Lung (tissue), 17 donors: ENCODE measurements at places on chromosomes 12 and 14. TPM values are rescaled to one million over a fixed set of nuclear protein-coding genes. Genes with fewer than 3 reads are reported as not detected.
A peak's percentile ranks its signal among the peaks of the same experiment; 100 is the strongest.

RPL36AL gene
- total RNA-seq, result 117 TPM

- H3K27me3 ChIP-seq, result no peaks in the 10 kb centered on the region
- H3K4me3 ChIP-seq, result no peak overlapping the region
- no peak overlapping the region for H3K27ac ChIP-seq
- peaks cover 38% of the 10 kb centered on the region for H3K4me1 ChIP-seq
- no peak for DNase-seq
These were observed 2.6 kb downstream of the ELK3 start for GRCh38 chr12:96196781-96197180.

GRCh38 chr14:99075771-99076375 lies 196.1 kb downstream of the BCL11B start:
- H3K4me3 ChIP-seq, result no peak overlapping the region
- H3K4me1 ChIP-seq, result no peaks in the 10 kb centered on the region
- no peak overlapping the region for H3K27ac ChIP-seq
- H3K27me3 ChIP-seq, result no peaks in the 10 kb centered on the region
- DNase-seq, result no peak

ACSM4 gene
- not detected for total RNA-seq

- peaks cover 5% of the 10 kb centered on the region for H3K4me1 ChIP-seq
- H3K27ac ChIP-seq, result no peak overlapping the region
- no peaks in the 10 kb centered on the region for H3K27me3 ChIP-seq
- no peak overlapping the region for H3K4me3 ChIP-seq
- peaks cover 9% of the 10 kb centered on the region for H3K36me3 ChIP-seq
These were observed 30.8 kb upstream of the SOCS2 start for GRCh38 chr12:93541578-93542225.

DNA sequence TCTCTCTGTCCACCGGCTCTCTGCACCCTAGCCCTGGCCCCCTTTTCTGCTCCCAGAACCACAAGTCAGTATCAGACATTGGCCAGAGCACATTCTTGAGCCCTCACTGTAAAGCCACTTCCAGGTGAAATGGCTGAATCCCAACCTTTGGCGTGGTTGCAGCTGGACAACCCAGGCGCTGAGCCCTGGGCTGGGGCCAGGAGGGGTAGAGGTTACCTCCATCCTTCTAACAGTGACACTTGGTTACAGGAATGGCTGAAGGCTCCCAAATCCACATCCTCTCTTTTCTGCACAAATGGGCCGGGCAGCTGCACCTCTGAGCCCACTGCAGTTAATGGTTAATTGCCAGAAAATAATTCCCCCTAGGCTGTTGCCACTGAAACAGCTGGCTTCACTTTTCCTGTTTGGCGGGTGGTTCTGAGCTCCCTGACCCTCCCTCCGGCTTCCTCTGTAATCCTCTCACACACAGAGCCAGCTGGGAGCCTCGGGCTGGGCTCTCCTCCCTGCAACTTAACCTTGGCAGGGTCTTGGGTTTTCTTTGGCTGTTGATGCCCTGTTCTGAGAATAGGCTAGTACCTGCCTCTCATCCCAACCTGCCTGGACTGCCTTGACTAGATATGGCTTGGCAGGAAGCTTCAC lies 44.1 kb downstream of the TSPAN11 start:
- peaks cover 11% of the 10 kb centered on the region for H3K4me1 ChIP-seq
- no peak overlapping the region for H3K27ac ChIP-seq
- no peak overlapping the region for H3K4me3 ChIP-seq
- DNase-seq, result peak; percentile 72
- H3K27me3 ChIP-seq, result no peaks in the 10 kb centered on the region
- no peaks in the 10 kb centered on the region for H3K36me3 ChIP-seq

CDK4 gene
- 105 TPM for total RNA-seq

PTPRO gene
- total RNA-seq, result 11.7 TPM

DNA sequence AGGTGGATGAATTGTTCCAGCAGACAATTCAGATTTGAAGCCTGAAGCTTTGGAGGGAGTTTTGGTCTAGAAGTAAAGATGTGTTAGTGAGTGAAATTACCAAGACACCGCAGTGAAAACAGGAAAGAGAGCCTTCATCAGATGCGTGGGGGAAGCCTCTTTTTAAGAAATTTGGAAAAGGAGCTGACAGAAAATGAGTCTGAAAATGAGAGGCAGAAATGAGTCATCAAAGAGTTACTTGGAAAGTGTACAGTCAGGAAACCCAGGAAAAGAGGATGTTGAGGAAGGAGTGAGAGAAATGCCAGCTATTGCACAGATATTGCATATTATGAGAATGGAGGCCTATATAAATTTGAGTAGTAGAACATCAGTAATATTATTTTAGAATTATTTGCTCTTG lies 520.7 kb downstream of the NRXN3 start:
- no peak for DNase-seq
- H3K4me3 ChIP-seq, result no peak overlapping the region
- no peak overlapping the region for H3K27ac ChIP-seq
- H3K4me1 ChIP-seq, result no peaks in the 10 kb centered on the region
- no peaks in the 10 kb centered on the region for H3K27me3 ChIP-seq

DNA sequence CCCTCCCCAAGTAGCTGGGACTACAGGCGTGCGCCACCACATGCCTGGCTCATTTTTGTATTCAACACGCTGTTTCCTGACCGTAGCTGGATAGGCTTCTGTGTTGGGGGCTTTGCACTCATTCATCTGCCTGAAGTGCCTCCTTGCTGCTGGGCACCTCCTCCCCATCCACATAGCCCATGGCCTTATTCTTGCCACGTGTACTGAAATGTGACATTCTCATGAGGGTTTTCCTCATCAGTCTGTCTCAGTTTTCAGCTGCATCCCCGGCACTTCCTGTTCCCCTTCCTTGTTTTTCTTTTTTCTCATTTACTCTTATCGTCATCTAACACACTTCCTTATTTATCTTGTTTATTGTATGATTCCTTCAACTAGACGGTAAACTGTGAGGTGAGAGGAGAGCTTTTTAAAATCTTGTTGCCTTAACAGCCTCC lies 36.6 kb downstream of the RCOR1 start:
- no peaks in the 10 kb centered on the region for H3K27me3 ChIP-seq
- peak overlapping the region; percentile 1 for H3K27ac ChIP-seq
- H3K36me3 ChIP-seq, result peaks cover 2% of the 10 kb centered on the region
- H3K4me3 ChIP-seq, result no peak overlapping the region
- peaks cover 8% of the 10 kb centered on the region for H3K4me1 ChIP-seq

DNA sequence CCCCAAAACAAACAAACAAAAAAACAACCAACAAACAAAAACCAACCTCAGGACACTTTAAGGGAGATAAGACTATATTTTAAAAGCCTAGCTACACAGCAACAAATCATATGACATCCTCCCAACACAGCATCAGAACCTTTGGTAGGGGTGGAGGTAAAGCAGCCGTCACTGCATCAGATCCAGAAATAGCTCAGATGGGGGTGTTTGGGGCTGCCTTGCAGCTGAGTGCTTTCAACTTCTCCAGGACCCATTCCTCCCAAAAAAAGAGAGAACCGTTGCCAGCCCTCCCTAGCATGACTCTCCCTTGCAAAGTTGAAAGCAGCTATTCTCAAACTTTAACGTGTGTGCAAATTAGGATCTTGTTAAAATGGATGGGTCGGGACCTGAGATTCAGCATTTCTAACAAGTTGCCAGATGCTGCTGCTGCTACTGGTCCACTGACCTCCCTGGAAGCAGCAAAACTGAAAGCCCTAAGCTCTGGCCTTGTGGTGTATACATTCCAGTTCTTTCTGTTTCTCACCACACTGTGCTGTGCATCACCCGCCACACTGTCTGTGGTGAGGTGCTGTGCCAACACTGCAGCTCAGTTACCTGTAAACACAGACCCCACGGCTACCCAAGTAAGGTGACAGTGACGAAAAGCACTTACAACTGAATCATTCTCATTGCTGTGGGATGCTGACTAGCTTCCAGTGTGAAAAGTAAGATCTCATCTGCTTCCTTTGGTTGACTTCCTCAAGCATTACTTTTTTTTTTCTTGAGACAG lies 54.0 kb downstream of the SLC38A1 start:
- no peak overlapping the region for H3K4me3 ChIP-seq
- H3K27me3 ChIP-seq, result no peaks in the 10 kb centered on the region
- H3K4me1 ChIP-seq, result peaks cover 3% of the 10 kb centered on the region
- no peak overlapping the region for H3K27ac ChIP-seq
- peaks cover 2% of the 10 kb centered on the region for H3K36me3 ChIP-seq
- DNase-seq, result no peak

GRCh38 chr14:65263177-65263788 lies 149.2 kb upstream of the FUT8 start:
- H3K27ac ChIP-seq, result no peak overlapping the region
- H3K4me1 ChIP-seq, result no peaks in the 10 kb centered on the region
- DNase-seq, result no peak

TSPAN8 gene
- total RNA-seq, result 11.8 TPM

PTGER2 gene
- 9.8 TPM for total RNA-seq

NOPCHAP1 gene
- 11.7 TPM for total RNA-seq

IFT43 gene
- total RNA-seq, result 43.9 TPM

GRCh38 chr12:30417697-30418231 lies 277.9 kb downstream of the IPO8 start:
- no peak overlapping the region for H3K27ac ChIP-seq
- no peak overlapping the region for H3K4me3 ChIP-seq
- H3K27me3 ChIP-seq, result no peaks in the 10 kb centered on the region
- DNase-seq, result no peak
- no peaks in the 10 kb centered on the region for H3K4me1 ChIP-seq
- no peaks in the 10 kb centered on the region for H3K36me3 ChIP-seq
